ENCODE measurements at places on chromosomes 7 and 10.

GRCh38 chr10:118798231-118798662, 43.5 kb upstream of the CACUL1 start:
- DNase-seq = no peak

- DNase-seq = no peak
These were observed 490.2 kb upstream of the AUTS2 start for GRCh38 chr7:69108097-69108496.

GRCh38 chr10:80425901-80426300, 17.6 kb downstream of the PRXL2A start:
- no peak for DNase-seq

GRCh38 chr7:94360926-94361325, 33.8 kb upstream of the COL1A2 start:
- DNase-seq = no peak

- DNase-seq = no peak
These were observed 51.5 kb upstream of the RSBN1L start for GRCh38 chr7:77644774-77645173.

DNA sequence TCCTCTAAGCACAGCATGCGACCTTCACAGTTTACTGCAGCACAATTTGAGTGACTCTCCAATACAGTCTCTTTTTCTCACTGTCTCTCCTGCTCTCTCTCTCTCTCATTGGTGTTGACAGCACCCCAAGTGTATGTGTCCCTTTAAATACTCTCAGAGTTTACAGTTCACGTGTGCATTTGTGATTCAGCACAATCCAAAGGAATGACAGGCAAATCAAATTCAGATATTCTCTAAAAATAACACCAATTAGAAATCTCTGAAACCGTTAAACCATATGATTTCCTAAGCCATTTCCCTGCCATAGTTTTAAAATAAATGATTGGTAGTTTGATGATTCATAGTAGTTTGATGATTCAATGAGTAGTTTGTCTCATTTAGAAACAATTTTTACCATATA, 104.0 kb upstream of the GAD2 start:
- DNase-seq = no peak

DNA sequence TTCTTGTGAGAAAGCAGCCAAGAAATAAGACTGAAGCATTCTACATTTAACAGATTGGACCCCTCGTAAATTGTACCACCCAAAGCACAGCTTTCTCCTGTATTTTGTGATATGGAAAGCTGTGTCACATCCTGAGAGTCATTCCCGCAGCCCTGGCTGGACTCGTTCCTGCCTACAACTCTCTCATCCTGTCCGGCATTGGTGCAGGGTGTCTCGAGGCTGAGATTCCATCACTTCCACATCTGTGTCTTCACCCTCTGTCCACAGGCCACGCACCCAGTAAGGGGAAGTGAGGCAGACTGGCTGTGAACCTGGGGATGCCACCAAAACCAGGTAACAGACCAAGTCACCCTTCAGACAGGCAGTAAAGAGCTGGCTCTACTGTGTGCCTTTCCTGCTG, 146.2 kb upstream of the KLF6 start:
- DNase-seq = no peak

DNA sequence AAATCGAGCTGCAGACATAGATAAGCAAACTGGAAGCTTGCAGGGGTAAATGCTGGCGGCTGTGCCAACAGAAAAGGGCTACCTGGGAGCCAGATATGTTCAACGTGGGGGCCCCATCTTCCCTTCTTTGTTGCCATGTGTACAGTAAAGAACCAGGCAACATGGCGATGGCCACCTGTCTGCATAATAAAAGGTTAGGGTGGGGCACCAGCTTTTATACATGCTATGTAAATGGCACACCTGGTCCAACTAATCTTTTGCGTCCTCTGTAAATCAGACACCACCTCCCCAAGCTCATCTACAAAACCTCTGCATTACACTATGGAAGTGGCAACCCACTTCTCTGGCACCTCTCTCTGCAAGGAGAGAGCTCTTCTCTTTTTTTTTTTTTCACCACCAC, 13.9 kb downstream of the BUD31 start:
- no peak for DNase-seq

Measured in activated CD8-positive, alpha-beta memory T cell treated with anti-CD3 and anti-CD28 coated beads for 4 hours (primary cell).